ENCODE measurements at places on chromosomes 2 and 18.

DNA sequence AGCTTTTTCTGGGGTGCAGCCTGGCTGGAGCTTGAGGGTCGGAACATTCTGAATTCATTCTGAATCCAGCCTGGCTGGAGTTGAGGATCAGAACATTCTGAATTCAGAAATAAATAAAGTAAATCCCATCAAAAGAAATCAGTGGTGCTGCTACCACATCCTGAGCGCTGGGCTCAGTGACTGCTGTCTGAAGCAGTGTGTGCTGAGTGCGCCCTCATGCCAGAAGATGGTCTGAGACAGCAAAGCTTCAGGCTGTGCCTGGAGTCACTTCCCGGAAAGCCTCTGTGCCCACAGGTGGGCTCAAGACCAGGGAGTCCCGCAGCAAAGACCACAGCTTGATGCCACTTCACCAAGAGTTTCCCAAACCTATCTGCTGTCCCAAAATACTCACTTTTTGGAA lies 187.9 kb downstream of the VAPA start:
- DNase-seq = no peak

DNA sequence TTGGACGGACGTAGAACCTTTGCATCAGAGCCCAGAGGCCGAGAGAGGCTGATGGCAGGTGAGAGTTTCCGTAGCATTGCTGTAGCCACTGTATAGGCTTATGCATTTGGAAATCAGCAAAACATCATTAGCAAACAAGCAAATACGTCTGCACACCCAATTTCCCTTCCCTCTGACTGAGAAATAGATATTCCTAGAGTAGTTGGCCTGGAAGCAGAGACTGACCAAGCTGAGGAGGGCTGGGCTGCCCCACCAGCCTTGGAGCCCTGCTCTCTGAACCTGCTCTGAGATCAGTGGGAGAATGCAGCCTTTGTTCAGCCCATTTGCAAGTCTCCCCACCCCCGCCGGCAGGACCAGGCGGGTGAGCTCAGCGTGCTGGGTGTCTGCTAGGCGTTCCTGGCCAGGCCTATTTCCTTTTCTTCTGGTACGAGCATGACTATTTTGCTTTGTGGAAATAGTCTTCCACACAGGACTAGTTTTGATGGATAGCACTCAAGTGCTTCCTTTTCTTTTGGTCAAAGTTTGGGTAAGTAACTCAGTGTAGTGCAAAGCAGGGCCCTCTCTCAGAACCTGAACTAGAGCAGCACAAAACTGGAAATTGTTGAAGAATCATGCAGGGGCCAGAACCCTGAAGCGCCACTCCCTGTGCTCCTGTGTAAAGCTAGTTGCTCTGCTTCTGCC lies 21.9 kb upstream of the RNF149 start:
- no peak for DNase-seq

- no peak for DNase-seq
Measured at GRCh38 chr2:68167186-68167585, 9.5 kb downstream of the PNO1 start.

DNA sequence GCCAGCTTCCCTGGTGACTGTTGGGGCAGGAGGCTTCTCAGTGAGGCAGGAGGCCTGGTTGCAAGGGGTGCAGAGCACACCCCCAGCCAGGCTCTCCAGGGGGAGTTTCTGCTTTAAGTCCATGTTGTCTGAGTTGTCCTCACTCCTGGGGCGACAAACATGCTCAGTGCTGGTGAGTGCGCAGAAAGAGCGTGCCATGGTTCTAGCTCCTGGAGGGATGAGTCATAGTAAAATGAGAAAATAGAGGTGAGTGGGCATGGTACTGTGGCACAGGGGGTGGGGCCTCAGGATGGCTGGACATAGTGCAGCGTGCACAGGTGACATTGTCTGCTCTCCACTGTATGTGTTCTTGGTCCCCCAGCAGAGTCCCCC lies 457.2 kb upstream of the HS6ST1 start:
- no peak for DNase-seq

DNA sequence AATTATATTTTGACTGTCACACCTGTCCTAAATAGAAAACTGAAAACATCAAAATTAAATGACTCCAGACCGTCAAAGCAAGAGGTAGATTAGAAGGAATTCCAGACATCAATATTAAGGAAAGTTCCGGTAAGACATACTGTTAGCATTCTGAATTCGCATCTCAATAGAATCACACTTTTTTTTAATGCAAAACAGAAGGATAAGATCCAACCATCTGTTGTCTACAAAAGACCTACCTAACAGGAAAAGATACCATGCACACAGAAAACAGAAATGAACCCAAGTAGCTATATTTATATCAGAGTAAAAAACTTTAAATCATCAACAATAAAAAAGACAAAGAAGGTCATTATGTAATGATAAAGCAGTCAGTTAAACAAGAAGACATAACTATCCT lies 145.0 kb downstream of the TMX3 start:
- DNase-seq = no peak

DNA sequence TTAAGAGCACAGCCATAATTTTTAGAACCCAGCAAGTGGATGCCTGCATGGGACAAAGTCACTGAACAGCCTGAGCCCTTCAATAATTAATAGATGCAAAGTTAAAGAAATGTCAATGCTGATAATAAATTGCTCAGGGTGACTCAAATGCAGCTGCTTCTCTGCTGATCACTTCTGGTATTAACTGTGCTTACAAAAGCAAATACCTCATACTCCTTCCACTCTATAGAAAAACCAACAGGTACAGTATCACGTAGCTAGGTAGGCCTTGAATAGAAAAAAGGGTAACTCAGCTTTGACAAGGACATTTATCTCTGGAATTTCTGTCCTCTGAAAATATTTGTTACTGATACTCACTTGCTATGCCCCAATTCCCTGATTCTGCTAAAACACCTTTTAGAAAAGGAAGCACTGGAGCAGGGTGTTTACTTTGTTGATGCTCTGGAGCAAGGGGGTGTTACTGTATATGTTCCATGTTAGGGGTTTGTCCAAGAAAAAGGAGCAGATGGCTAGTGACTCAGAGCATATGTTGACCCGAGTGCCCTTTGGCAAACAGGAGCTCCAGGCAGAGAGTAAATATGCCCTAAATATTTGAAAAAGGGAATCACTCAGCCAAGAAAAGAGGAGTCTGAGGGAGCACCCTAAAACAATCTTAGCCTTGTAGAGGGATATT lies 59.1 kb upstream of the RTN4 start:
- DNase-seq = no peak

DNA sequence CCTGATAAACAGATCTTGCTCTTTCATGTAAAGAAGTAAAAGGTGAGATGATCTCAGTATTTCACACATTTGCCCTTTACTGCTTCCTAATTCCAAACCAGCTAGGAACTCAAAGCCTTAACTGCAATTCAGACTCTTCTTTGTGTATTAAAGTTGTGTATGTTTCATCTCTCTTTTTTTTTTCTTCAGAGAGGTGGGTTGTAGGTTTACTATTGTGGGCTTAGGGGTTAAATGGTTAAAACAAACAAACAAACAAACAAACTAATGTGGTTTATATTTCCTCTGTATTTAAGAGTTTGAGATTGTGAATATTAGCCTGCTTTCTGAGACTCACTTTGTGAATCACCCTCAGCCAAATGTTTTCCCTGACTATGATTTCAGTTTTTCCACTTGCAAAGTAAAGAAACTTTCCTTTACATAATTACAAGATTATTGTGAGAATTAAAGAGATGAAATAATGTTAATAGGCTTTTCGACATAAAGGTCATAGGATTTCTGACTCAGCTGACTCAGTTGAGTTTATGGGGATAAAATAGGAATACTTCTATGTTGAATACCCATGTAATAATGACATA lies 2.8 kb downstream of the GULP1 start:
- no peak for DNase-seq

GRCh38 chr18:79805211-79805887 lies 7.6 kb downstream of the KCNG2 start:
- DNase-seq = no peak

DNA sequence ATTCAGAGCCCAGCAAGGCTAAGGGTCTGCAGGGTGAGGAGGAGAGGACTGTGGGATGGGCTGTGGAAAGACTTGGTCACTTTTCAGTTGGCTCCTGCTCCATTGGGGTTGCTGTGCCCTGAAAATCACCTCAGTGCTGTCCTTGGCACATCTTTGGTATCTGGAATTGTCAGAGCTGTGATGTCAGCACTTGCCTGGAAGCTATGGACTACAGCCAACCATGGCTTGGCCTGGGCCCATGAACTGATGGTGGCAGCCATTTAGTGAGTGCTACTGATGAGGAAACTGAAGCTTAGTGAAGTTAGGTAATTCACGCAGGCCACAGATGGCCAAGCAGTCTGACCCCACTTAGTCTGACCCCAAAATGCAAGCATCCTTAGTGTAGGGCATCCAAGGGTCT lies 121.8 kb upstream of the SERPINE2 start:
- DNase-seq = no peak

DNA sequence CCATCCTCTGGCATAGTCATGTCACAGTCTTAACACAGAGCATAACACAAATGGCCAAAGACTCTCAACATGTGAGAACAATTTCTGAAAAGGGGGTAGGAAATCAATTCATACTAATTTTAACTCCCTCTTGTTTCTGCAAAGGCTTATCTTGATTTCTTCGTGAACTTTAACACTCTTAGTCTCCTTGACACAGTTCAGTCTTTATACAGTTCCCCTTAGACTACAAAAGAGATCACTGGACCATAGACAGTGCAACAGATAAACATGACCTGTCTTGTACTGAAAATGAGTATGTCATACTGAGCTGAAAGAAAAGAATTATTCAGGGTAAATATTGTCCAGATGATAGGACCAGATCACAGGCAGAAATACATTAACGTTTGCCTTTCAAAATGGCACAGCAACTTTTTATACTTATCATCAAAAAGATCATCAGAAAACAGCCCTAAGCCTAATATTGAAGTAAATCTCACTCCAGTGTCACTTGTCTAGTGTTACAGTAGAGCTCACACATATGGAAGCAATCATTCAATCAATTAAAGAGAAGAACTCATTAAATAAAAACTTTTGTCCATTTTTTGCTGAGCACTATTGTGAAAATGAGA lies 56.4 kb upstream of the VRK2 start:
- DNase-seq = no peak

- no peak for DNase-seq
Measured at GRCh38 chr18:50138181-50139064, 56.5 kb downstream of the MYO5B start.

GRCh38 chr2:141271346-141271745 lies 859.5 kb downstream of the LRP1B start:
- DNase-seq = no peak

GRCh38 chr2:8996006-8996405 lies 7.5 kb downstream of the MBOAT2 start:
- no peak for DNase-seq

DNA sequence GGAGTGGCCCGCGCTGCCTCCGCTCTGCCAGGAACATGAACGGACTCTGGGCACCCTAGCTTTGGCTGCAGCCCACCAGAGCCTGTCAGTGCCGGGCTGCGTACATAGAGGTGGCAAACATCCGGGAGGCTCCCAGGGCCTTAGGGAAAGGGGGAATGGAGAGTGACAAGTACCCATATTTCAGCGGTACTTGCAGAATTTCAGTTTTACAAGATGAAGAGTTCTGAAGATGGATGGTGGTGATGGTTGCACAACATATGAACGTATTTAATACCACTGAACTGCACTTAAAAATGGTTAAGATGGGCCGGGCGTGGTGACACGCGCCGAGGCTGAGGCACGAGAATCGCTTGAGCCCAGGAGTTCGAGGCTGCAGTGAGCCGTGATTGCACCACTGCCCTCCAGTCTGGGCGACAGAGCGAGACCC lies 873 bp downstream of the MTHFD2 start:
- no peak for DNase-seq

GRCh38 chr18:73060666-73061288 lies 193.0 kb upstream of the NETO1 start:
- DNase-seq = peak; percentile 64

GRCh38 chr2:564471-565181 lies 112.6 kb downstream of the TMEM18 start:
- no peak for DNase-seq

DNA sequence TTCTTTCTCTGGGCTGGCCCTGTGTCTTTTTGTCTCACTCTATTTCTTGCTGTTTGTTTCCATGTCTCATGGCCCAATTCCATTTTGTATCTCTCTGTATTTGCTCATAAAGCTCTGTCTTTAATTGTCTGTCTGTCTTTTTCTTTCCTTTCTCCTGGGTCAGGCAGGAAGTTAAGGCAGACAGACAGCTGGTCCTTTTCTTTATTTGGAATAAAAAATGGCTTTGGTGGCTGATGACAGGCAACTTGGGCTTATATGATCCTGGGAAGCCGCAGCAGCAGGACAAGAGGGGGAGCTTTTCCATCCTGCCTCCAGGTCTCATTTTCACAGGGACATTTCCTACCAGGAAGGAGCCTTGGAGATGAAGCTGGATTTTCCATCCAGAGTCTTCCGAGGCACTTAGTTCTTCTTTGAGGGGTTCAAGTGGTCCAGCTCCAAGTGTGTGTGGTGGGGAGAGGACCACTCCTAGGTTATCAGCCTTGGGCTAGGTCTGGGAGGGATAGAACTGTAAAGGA lies 138.7 kb downstream of the TDRD15 start:
- DNase-seq = no peak

DNA sequence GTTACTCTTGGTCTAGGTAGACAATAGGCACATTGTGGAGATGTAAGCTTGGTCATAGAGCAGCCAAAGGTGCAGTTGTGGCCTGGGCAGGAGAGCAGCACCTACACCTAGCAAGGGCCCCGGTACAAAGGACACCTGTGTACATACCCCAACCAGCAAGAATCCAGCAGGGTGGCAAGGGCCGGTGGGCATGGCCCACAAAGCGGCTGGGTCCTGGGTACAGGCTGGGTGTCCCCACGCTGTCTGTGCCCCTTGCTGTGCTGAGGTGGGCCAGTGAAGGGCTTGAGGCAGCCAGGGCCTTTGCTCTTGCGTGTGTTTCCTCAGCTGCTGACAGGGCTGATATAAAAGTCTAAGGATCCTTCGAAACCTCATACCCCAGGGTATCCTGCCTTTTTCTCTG lies 501.8 kb downstream of the EIPR1 start:
- DNase-seq = no peak

DNA sequence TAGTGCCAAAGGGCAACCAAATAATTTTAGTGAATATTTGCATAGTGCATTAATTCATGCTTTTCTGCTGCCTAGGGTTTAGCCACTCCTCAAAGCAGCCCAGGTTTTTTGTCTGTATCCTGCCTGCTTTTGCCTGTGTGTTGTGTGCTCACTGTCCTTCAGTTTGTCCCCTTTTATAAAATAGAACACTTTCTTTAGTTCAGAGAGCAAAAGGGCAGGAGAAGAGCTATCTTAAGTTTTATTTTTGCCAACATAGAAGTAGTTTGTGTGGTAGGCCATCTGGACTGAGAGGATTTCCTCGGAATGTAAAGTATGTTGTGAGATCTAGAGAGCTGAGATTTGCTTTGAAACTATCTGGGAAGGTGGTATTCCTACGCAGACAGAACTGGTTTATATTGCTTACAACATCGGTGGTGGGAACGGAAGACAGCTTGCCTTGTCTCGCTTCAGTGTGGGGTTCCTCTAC lies 64.9 kb downstream of the EML4 start:
- no peak for DNase-seq

- no peak for DNase-seq
Measured at GRCh38 chr2:11975373-11975772, 228.9 kb downstream of the LPIN1 start.

Measured in AG09319 (cell line).